ENCODE measurements at places on chromosomes 1 and 21. TPM values are rescaled to one million over a fixed set of nuclear protein-coding genes. Genes with fewer than 3 reads are reported as not detected.

TSNAX gene
- 58.7 TPM for polyA plus RNA-seq

ALX3 gene
- polyA plus RNA-seq = not detected

IRF6 gene
- polyA plus RNA-seq = 23.7 TPM

PLA2G2F gene
- polyA plus RNA-seq = not detected

- no peak for DNase-seq
Observed at GRCh38 chr1:179124873-179125272, 43.0 kb downstream of the TOR3A start.

- DNase-seq = no peak
Observed at GRCh38 chr1:177857285-177857684, 112.6 kb downstream of the SEC16B start.

DNA sequence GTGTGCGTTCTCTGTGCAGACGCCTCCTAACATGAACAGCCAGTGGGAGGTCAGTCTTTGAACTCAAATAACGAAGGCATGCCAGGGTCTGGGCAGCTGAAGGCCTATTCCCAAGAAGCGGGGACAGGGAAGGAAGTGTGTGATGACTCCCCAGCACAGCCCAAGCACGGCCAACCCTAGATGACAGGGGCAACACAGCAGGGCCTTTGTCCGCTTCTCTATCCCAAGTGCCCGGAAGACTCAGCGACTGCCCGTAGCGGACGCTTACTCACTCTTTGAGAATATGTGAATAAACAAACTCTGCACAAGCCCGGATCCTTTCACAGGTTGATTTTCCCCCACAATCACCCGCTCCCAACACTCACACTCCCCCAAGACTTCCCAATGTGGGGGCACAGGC lies 11.2 kb downstream of the C1orf198 start:
- DNase-seq = no peak

- DNase-seq = no peak
Observed at GRCh38 chr1:19616489-19616888, 27.6 kb upstream of the NBL1 start.
